ENCODE measurements at places on chromosomes 4 and X.

GRCh38 chr4:108867476-108867875 is 104.6 kb upstream of the ETNPPL start:
- DNase-seq, result no peak

- no peak for DNase-seq
Observed at GRCh38 chr4:72410158-72410557, 158.9 kb downstream of the ADAMTS3 start.

DNA sequence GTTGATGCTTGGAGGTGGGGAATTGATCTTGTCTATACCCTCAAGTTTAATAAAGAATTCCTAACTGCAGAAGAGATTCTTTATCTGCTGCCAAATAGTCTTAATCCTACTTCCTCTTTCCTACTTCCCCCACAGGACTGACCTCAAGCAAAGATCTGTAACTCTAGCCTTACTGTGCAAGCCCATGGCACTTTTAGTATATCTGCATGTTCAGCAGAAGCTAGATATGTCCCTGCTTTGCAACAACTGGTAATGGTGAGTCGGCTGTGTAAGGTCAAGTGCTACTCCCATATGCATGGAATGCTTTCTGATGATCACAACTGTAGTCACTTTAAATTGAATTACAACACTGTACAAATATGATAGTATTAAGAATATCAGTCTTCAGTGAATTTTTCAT is 26.3 kb upstream of the PDS5A start:
- no peak for DNase-seq

DNA sequence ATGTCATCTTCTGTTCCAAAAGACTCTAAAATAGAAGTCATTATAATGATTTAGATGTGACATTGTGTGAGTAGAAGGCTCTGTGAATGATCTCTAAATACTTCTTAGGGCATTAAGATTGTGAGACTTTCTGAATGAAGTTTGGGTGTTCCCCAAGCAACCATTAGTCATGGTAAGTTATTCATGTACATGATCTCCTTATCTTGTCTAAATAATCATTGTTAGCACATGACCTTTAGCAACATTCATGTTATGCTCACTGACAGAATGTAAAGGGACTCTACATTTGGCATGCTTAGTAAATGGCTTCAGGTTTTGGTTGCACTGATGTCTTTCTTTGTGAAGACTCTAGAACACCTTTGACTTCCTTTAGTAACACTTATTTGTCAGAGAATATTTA is 140.8 kb upstream of the AGA start:
- peak; percentile 3 for DNase-seq

- no peak for DNase-seq
Observed at GRCh38 chr4:119471259-119471658, 149.3 kb upstream of the FABP2 start.

DNA sequence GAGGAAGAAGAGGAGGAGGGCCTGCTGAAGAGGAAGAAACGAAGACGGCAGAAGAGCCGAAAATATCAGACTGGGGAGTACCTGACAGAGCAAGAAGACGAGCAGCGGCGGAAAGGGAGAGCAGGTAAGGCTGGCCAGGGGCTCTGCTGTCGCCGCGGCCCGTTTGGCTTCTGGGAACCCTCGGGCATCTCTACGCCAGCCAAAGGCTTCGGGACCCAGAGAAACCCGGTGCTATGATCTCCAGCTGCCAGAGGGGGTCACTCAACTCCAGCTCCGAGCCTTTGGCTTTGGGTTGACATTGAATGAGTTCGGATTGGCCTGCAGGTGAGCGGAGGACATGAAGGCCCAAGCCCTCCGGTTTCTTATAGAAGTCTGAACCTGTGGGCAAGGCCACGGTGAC is 42.8 kb downstream of the BCORL1 start:
- no peak for DNase-seq

DNA sequence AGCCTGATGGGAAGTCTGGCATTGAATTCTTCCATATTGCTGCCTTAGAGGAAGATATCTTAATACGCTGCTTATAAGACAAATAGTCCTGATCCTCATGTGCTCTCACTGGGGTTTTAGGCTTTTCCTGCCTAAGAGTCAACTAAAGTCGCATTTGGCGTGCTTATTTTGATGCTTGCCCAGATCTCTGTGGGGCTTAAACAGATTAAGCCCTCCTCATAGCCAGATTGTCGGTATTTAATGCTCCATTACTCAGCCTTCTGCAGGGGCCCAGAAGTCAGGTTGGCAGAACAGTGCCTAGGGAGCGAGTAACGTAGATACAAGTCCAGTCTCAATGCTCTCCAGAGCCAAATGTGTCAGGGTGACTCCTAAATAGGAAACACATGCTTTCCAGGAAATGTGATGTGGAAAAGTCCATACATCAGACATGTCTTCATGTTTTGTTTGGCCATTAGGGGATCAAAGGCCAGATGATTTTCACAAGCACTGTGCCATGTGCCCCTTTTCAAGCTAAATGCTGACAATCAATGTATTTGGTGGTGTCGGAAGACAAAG is 262.8 kb downstream of the PRDM5 start:
- DNase-seq, result no peak

GRCh38 chr4:1004557-1005485 is 6.6 kb upstream of the FGFRL1 start:
- DNase-seq, result no peak

- DNase-seq, result no peak
Observed at GRCh38 chrX:36388901-36389300, 469.4 kb downstream of the CFAP47 start.

- no peak for DNase-seq
Observed at GRCh38 chr4:57740625-57741190, 630.5 kb upstream of the IGFBP7 start.

- DNase-seq, result no peak
Observed at GRCh38 chrX:13257223-13258051, 62.4 kb downstream of the ATXN3L start.

DNA sequence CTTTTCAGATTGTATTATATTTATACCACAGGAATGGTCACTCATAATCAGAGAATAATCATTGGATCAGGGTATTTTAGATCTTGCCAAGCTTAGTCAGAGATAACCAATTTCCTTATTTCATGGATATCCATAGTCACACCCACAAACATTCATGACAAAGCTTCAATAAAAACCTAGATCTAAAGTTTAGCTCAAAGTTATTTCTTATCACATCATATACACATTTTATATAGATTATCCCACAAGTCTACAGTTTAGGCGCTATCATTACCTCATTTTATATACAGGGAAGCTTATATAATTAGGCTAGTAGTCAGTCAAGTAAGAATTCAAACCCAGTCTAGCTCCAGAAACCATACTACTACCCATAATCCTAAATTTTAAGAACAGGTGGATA is 82.3 kb downstream of the SLC10A7 start:
- no peak for DNase-seq

DNA sequence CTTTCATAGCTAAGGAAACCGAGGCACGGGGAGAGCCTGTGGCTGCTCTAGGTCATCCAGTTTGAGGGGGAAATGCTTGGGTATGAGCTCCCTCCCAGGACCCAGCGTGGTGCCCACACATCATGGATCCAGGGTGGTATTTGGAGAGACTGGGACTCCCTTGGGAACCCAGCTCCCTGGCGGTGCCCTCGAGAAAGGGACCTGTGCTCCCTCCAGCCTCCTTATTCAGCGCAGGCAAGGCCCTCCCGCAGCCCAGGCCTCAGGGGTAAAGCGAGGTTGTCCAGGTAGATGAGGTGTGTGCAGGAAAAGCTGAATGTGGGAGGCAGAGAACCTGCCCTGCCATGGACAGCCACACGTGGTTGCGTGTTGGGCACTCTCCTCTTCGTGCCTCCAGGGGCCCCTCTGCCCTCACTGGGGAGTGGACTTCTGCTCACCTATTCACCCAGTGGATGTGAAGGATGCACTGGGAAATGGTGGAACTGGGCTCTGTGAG is 53.8 kb upstream of the GPR78 start:
- no peak for DNase-seq

GRCh38 chr4:39568805-39569204 is 41.6 kb upstream of the UGDH start:
- DNase-seq, result no peak

DNA sequence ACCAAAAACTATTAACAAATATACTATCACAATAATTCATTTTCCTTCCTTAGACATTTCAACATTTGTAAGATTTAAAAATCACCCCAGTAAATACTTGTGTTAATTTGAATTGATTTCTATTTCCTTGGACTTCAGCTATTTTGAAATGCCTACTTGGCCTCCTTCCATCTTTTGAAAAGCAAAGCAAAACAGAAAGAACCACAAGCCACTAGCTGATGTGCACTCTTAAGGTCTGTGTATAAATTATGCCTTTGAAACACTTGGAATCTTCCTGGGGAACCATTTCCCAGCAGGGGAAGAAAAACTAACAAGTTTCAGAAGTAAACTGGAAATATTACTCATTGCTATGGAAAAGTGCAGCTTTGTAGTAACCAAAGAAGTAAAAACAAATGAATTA is 139.8 kb downstream of the CLCN4 start:
- peak; percentile 14 for DNase-seq
